ENCODE measurements at places on chromosomes 13 and 19.

GRCh38 chr13:60286707-60287106, 110.3 kb upstream of the TDRD3 start:
- DNase-seq, result no peak

DNA sequence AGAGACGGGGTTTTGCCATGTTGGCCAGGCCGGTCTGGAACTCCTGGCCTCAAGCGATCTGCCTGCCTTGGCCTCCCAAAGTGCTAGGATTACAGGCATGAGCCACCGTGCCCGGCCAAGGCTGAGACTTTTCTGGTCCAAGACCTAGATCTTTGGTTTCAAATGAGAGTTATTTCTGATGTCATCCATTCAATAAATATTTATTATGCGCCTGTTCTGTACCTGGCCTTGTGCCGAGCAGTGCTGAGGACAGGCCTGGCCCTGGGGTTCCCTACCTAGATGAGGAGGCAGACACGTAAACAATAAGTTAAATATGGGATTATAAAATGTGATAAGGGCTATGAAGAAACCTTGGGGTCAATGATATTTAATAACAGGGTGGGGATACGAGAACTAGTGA, 4.5 kb downstream of the RELB start:
- DNase-seq, result no peak

GRCh38 chr19:43814663-43815352, 12.3 kb upstream of the ZNF283 start:
- DNase-seq, result no peak

DNA sequence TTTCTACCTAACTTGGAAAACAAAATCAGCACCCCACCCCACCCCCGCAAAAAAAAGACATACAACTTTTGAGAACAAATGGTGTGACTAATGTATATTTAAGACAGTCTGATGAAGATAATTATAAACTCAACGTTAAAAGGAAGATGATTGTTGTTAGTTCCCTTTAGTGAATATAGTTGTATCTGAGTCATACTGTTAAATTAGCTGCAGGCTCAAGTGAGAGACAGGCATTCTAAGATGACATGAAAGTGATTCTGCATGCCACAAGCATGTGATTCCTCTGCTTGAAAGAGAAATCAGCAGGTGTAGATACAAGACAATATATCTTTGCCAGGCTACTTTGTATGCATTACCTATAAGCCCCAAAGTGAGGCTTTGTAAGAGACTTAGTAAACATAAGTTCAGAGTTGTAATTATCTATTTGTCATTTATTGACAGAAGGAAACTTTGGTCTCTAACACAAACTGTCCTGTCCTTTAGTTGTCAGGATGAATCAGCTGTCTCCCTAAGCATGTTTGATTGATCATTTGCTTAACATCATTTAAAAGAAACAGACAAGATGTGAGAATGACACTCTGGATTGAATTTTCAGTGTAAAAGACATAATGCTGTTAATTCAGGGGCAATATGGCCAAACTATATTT, 319.4 kb upstream of the HTR2A start:
- peak; percentile 49 for DNase-seq

DNA sequence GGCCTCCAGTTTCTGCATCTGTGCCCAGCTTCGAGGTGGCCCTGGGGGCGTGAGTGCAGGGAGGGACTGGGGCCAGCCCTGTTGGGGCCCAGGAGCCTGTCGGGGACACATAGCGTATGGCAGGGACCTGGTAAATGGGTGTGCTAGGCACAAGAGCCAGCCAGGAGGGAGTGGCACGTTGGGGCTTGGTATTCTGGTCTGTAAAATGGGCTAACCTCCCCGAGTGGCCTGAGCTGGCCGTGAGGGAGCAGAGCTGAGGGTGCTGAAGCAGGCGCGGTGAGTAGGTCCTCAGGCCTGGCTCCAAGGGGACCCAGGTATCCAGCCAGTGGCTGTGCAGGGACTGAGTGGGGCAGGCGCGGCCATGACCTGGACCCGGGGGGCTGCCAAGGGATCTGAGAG, 4.3 kb downstream of the PTOV1 start:
- no peak for DNase-seq

GRCh38 chr19:43638214-43638994, 1.2 kb downstream of the CADM4 start:
- DNase-seq, result no peak

DNA sequence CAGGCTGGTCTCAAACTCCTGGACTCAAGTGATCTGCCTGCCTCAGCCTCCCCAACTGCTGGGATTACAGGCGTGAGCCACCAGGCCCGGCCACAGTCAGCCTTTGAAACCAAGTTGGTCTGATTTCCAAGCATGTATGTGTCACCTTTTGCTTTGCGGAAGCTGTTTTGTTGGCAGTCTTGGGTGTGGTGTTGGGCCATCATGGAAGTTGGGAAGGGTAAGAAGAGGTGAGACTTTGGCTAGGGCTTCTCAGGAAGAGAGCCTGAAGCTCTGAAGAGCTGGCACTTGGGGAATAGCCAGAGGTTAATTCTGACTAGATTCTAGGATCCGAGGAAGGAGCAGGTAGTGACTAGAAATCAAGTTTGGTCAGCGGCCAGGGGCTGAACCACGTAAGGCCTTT, 2.8 kb downstream of the RSPH6A start:
- no peak for DNase-seq

DNA sequence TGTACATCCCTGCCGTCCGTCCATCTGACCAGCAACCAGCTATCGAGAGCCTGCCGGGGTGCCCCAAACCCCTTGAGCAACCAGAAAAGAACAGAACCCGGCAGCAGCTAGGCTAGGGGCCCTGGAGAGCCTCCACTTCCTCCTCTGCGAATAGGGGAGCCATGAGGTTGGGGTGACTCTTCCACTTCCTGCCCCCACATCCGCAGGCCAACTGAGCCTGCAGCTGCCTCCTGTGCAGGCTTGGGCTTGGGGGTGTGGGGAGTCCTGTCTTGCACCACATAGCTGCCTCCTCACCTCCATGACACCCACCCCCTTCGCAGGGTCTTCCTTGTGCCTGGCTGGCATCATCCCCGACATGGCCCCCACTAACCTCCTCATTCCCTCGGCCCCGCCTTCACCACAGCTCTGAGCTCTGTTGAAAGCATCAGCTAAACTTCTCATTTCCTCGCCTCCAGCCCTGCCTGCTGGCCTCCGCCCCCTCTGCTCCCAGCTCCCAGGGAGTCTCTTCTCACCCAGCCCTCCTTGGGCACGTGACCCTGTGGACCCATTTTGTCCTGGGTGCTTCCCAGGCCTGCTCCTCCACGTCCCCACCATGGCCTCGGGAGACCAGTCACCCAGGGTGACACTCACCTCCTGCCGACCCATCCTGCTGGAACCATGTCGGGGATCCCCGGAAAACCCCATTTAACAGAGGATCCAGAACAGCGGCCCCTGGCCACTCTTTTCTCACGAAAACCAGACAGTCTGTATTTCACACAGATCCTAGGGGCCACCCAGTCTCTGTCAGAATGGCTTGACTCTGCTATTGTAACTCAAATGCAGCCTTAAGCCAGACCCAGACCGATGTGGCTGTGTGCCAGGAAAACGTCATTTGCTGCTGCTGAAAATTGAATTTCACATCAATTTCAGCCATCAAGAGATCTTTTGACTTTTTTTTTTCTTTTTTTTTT, 50.4 kb downstream of the MYO9B start:
- peak; percentile 42 for DNase-seq

GRCh38 chr13:106155411-106155810, 380.1 kb downstream of the EFNB2 start:
- no peak for DNase-seq

GRCh38 chr19:39533003-39533512, 406 bp upstream of the EID2B start:
- no peak for DNase-seq

- no peak for DNase-seq
Observed at GRCh38 chr13:113740286-113740556, 18.8 kb upstream of the TMEM255B start.

DNA sequence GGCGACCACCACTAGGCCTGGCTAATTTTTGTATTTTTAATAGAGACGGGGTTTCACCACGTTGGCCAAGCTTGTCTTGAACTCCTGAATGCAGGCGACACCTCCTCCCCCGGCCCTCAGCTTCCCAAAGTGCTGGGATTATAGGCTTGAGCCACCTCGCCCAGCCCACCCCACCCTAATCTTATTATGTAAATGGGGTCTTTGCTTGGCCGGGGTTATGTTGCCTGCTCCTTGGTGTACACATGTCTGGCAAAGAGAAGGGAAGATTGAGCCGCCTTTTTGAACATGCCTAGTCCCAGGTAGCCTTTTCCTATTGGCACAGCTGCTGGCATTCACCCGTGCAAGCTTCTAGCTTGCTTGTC, 106.8 kb downstream of the KCTD15 start:
- no peak for DNase-seq

GRCh38 chr13:25406377-25406776, 34.6 kb downstream of the ATP8A2 start:
- DNase-seq, result no peak

- DNase-seq, result no peak
Observed at GRCh38 chr13:104648291-104648690, 1582.1 kb upstream of the SLC10A2 start.

GRCh38 chr13:38180670-38181069, 169.0 kb upstream of the UFM1 start:
- no peak for DNase-seq

- DNase-seq, result no peak
Observed at GRCh38 chr13:82647540-82647939, 1234.7 kb downstream of the SLITRK1 start.
